ENCODE measurements at places on chromosomes 2 and 18. TPM values are rescaled to one million over a fixed set of nuclear protein-coding genes. Genes with fewer than 3 reads are reported as not detected.

LCT gene
- total RNA-seq, result not detected

GRCh38 chr2:53515435-53516332, 251.9 kb upstream of the CHAC2 start:
- no peak for DNase-seq
- H3K27ac ChIP-seq, result no peak overlapping the region
- no peaks in the 10 kb centered on the region for H3K4me1 ChIP-seq
- H3K36me3 ChIP-seq, result no peaks in the 10 kb centered on the region
- H3K4me3 ChIP-seq, result no peak overlapping the region

DNA sequence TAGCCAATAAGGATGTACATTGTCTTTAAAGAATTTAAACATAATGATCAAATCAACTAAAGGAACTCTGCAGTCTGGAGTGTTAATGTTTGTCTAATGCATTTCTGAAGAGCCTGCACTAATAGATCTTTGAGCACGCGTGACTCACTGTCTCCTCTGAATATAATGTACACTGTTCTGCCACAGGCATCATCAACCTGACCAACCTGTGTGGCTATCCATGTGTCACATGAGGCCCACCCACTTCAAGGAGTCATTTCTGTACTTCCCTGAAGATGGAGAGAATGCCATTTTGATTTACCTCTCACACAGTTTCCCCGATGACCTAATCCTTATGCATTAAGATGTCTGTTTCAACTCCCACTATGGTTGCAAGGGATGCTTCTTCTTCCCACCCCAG, 434.0 kb upstream of the SPHKAP start:
- DNase-seq, result no peak
- no peak overlapping the region for H3K4me3 ChIP-seq
- H3K27ac ChIP-seq, result no peak overlapping the region
- no peaks in the 10 kb centered on the region for H3K36me3 ChIP-seq
- H3K27me3 ChIP-seq, result no peaks in the 10 kb centered on the region

- no peaks in the 10 kb centered on the region for H3K4me1 ChIP-seq
- no peak overlapping the region for H3K4me3 ChIP-seq
- no peak overlapping the region for H3K27ac ChIP-seq
These were observed 155.7 kb downstream of the RDH14 start for GRCh38 chr2:18404708-18405107.

GRCh38 chr2:133788386-133788785, 220.1 kb upstream of the NCKAP5 start:
- peak overlapping the region; percentile 46 for H3K27ac ChIP-seq
- peak; percentile 34 for DNase-seq
- no peaks in the 10 kb centered on the region for H3K36me3 ChIP-seq
- H3K4me1 ChIP-seq, result peaks cover 27% of the 10 kb centered on the region
- H3K27me3 ChIP-seq, result no peaks in the 10 kb centered on the region

- H3K36me3 ChIP-seq, result peaks cover 34% of the 10 kb centered on the region
- DNase-seq, result no peak
- no peaks in the 10 kb centered on the region for H3K27me3 ChIP-seq
- no peaks in the 10 kb centered on the region for H3K4me1 ChIP-seq
These were observed 42.7 kb upstream of the DYSF start for GRCh38 chr2:71410696-71411095.

DNA sequence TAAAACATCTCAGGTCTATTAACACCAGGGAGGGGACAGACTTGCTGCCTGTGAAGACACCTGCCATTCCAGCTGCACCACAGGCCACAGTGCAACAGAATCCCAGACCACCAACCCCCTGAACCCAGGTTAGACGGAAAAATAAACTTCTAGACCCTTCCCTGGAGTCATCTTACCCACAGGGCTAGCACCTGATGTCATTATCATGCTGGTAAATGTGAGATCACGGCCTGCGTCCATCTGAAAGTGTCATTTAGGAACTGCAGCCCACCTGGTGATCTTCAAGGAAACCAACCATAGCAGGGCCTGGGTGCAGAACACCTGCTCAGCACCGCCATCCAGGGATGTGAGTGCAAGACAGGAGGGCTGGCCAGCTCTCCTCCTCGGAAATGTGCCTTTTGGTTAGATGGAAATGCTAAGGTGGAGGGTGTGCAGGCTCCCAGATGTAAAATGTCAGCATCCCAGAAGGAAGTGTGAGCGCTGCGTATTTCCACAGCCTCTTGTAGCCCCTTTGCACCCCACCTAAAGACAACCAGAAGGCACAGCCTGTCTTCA, 80.8 kb downstream of the PTGR3 start:
- no peak overlapping the region for H3K27ac ChIP-seq
- no peak for DNase-seq
- H3K4me1 ChIP-seq, result no peaks in the 10 kb centered on the region
- no peak overlapping the region for H3K4me3 ChIP-seq
- H3K27me3 ChIP-seq, result no peaks in the 10 kb centered on the region

DNA sequence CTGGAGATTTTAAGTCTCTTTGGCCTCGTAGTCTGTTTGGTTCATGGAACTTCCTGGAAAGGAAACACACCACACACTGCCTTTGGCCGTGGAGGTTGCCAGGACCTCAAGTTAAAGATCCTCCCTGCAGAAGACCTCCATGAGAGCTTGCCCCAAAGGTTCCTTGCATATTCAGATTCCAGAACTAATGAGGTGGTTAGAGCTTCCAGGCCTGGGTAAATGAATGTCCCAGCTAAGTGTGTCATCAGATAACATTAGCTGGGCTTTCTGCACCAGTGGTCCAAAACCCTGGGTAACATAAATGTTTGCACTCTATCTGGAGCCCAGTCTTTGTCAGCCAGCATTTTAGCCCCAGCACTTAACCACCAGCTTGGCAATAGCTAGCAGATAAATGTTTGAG, 122.1 kb upstream of the EML6 start:
- no peak overlapping the region for H3K4me3 ChIP-seq
- DNase-seq, result peak; percentile 88
- H3K4me1 ChIP-seq, result peaks cover 70% of the 10 kb centered on the region
- H3K36me3 ChIP-seq, result peaks cover 11% of the 10 kb centered on the region

- H3K36me3 ChIP-seq, result no peaks in the 10 kb centered on the region
- DNase-seq, result no peak
- H3K27ac ChIP-seq, result no peak overlapping the region
- no peaks in the 10 kb centered on the region for H3K4me1 ChIP-seq
- H3K27me3 ChIP-seq, result no peaks in the 10 kb centered on the region
- H3K4me3 ChIP-seq, result no peak overlapping the region
These were observed 57.6 kb downstream of the MYOM1 start for GRCh38 chr18:3162181-3162580.

- H3K27ac ChIP-seq, result no peak overlapping the region
- H3K27me3 ChIP-seq, result no peaks in the 10 kb centered on the region
- H3K36me3 ChIP-seq, result no peaks in the 10 kb centered on the region
These were observed 192.0 kb downstream of the MTX2 start for GRCh38 chr2:176461098-176461808.

DNA sequence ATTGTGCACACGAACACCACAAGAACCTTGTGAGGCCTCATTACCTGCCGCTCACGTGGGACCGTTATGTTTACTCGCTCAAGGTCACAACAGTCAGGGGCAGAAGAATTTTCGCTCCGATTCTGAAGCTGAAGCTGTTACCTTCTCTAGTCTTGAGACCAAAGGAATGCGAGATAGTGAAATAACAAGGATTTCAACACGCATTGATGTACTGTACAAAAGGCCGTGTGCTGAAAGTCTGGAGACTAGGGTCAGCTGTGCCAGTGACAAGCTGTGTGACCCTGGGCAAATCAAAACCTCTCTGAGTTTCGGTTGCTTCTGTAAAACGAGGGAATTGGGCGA, 583 bp downstream of the NEMP2 start:
- H3K27ac ChIP-seq, result peak overlapping the region; percentile 55
- DNase-seq, result no peak
- H3K36me3 ChIP-seq, result no peaks in the 10 kb centered on the region
- H3K27me3 ChIP-seq, result no peaks in the 10 kb centered on the region
- H3K4me3 ChIP-seq, result peak overlapping the region; percentile 72

All from astrocyte (in vitro differentiated cells and primary cell).